ENCODE measurements at places on chromosomes 2 and 18. TPM values are rescaled to one million over a fixed set of nuclear protein-coding genes. Genes with fewer than 3 reads are reported as not detected.

GRCh38 chr18:32259553-32259952 is 69.7 kb downstream of the MEP1B start:
- DNase-seq, result no peak
- H3K4me3 ChIP-seq, result no peak overlapping the region
- H3K4me1 ChIP-seq, result peaks cover 8% of the 10 kb centered on the region

- H3K36me3 ChIP-seq, result no peaks in the 10 kb centered on the region
- H3K27ac ChIP-seq, result no peak overlapping the region
- H3K4me3 ChIP-seq, result no peak overlapping the region
- no peaks in the 10 kb centered on the region for H3K27me3 ChIP-seq
- no peak for DNase-seq
- H3K4me1 ChIP-seq, result no peaks in the 10 kb centered on the region
Observed at GRCh38 chr18:59752666-59753065, 55.4 kb upstream of the CCBE1 start.

GRCh38 chr2:156046900-156047299 is 285.6 kb downstream of the NR4A2 start:
- no peak for DNase-seq
- H3K4me3 ChIP-seq, result no peak overlapping the region
- H3K27ac ChIP-seq, result no peak overlapping the region
- no peaks in the 10 kb centered on the region for H3K27me3 ChIP-seq
- H3K36me3 ChIP-seq, result no peaks in the 10 kb centered on the region
- peaks cover 8% of the 10 kb centered on the region for H3K4me1 ChIP-seq

The RAB3GAP1 gene
- total RNA-seq, result 41.5 TPM

The C2orf69 gene
- total RNA-seq, result 16.6 TPM
